ENCODE measurements at places on chromosomes 2 and 18.

GRCh38 chr18:10143596-10143995 lies 229.8 kb downstream of the VAPA start:
- no peak for DNase-seq

DNA sequence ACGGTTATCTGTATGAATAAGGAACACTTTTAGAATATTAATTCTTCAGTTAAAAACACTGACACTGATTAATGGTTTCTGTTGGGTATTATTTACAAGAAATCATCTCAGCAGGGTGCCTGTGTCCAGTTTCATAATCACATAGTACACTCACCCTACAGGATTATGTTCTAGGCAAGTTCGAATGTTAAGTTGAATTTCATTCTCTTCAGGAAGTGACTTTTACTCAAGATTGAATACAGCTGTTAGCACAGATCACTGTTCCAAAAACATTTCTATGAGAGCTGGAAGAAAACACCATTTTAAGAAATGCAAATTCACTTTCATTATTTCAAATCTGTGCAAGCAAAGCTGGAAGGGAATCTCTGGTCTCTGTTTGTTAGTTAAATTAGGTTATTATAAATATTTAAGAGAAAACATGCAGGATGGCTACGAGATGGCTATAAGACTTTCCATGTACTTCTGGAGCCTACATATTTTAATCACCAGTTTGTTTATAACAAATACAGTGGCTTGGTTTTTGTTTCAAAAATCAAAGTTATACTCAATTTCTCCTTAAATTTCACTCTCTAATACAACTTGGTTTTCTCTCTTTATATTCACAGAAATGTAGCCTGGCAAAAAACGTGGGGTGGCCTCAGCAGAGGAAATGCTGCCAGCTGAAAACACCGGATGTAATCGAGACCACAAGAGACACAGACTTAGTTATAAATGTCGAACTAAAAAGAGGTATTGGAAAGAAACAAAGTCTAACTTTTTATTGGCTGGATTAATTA lies 65.8 kb downstream of the RBMS1 start:
- no peak for DNase-seq

DNA sequence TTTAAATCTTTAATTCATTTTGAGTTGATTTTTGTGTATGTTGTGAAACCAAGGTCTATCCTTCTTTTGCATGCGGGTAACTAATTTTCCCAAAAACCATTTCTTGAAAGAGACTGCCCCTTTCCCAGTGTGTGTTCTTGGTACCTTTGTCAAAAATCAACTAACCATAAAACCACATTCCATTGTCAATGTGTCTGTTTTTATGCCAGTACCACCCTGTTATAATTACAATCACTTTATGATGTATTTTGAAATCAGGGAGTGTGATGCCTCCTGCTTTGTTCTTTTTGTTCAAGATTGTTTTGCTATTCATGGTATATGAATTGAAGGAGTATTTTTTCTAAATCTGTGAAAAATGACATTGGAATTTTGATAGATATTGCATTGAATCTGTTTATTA lies 689.6 kb downstream of the TSN start:
- no peak for DNase-seq

- no peak for DNase-seq
Observed at GRCh38 chr2:31675485-31675901, 94.8 kb upstream of the SRD5A2 start.

GRCh38 chr18:59072727-59073421 lies 66.8 kb upstream of the SEC11C start:
- DNase-seq, result no peak
